ENCODE measurements at places on chromosomes 5 and 9.
A peak's percentile ranks its signal among the peaks of the same experiment; 100 is the strongest.

DNA sequence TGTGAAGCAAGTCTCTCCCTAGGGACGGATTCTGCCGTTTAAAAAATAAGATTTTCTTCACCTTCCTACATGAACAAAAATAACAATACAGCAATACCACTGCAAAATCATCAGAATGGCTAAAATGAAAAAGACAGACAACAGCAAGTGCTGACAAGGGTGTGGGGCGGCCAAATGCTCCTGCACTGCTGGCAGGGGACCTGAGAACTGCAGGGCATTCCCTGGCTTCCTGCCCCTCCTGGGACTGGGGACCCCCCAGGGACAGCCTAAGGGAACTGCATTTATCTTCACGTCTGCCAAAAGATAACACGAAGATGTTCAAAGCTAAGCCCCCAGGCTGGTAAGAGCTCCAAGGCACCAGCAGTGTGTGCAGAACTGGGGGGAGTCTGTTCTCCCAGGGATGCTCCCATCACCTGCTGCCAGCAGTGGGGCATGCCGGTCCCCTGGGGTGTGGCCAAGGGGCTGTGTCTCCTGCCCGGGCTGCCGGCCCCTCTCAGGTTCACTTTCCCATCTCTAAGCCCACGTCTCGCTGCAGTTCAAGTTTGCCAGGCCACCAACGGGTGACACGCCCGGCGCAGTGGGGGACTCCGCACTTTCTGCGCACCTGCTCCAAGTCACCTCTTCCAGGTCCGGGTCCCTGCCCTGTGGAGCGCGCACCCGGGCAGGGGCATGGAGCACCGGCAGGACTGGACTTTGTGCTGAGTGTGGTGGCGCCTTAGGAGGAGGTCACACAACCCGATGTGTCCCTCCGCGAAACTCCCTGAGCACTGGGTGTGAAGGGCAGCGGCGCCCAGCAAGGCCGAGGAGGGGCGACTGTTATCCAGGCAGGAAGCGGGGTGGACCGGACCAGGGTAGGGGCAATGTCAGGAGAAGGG is 4.5 kb upstream of the EGFL7 start:
- no peak for DNase-seq

GRCh38 chr9:129394061-129394885 is 216.2 kb upstream of the IER5L start:
- DNase-seq = no peak

DNA sequence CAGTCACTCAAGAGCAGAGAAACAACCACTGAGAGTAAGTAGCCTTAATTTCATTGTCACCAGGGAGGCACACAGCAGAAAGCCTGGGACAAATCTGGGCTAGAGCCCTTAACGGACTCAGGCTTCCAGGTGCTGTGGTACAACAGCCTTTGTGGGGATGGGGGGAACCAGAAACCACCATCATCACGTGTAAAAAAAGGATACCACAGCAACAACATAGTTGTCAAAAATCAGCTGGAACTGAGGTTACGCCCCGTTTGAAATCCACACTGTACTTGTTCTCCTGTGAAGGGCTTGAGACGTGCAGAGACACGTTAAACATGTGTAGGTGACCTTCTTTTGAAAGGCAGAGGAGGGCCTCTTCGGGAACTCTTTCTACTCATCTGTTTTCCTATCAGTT is 16.6 kb upstream of the PLPP1 start:
- DNase-seq = no peak

- DNase-seq = no peak
Measured at GRCh38 chr5:1709171-1709803, 90.3 kb downstream of the MRPL36 start.

DNA sequence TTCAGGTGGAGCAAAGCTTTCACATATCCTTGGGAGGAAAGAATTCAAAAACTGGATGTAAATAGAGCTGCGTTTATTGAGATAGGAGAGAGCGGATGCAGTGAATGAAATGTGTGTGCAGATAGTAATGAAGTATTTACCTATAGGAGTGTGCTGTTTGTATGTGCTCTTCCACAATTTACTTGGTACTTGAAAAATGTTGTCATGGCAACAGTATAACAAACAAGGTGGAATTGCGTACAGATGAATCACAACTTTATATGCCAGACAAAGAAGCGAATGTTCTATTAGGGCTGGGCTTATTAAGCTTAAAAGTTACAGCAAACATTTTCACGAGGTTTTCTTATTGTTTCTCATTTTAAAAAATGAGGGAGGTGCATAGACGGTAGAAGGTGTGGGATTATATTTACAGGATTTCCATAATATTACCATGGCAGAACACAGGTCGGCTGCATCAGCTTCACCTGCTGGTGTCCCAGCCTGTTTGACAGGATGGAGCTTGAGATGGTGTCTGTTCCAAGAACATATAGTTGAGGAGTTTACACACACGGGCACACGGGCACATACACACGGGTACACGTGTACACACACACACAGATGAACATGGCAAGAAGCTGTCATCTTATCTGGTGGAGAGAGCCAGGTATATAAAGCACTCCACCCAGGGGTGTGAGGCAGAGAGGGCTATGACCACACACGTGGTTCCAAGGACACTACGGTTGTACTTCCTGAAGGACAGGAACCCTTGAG is 155.7 kb downstream of the RMI1 start:
- peak; percentile 59 for DNase-seq

GRCh38 chr9:75185585-75186170 is 97.4 kb downstream of the OSTF1 start:
- DNase-seq = peak; percentile 45

- peak; percentile 30 for DNase-seq
Measured at GRCh38 chr5:53607886-53608285, 47.4 kb downstream of the NDUFS4 start.

DNA sequence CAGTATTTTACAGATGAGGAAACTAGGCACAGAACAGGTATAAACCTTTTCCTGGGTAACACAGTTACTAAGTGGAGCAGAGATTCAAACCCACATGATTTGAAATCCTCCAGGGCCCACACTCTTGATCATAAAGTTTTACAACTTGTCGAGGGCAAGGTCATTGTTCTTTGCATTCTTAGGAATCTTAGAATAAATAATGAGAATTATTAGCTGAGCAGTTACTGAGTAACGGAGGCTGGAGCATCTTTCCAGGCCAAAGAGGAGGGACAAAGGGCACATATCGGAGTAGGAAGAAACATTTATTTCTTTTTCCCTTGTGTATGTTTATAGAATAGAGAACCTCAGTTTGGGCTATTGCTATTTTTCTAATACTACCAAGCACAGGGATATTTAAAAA is 27.1 kb upstream of the F2R start:
- peak; percentile 87 for DNase-seq

DNA sequence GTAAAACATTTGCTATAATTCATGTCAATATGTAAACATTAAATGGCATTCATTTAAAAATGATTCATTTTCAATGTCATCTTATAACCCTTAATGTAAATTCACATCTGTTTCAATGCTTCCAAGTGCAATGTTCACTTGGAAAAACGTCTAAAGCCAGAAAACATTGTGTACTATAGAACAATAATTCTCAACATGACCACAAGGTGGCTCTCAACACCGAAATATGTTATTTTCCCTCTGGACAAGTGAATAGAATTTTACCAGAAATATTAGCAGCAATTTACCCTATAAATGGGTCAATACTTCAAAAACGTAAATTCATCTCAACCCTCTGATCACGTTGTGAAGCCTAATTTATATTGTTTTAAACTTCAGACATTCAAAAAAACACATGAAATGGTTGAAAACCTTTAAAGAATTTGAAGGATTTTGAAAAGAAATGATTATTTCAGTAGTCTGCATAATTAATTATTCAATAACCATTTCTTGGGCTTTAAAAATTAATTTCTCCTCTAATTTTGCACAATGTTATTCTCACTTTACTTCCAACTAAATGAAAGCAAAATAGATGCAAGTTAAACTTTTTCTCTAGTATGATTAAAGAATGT is 11.0 kb downstream of the CDH10 start:
- DNase-seq = peak; percentile 35

DNA sequence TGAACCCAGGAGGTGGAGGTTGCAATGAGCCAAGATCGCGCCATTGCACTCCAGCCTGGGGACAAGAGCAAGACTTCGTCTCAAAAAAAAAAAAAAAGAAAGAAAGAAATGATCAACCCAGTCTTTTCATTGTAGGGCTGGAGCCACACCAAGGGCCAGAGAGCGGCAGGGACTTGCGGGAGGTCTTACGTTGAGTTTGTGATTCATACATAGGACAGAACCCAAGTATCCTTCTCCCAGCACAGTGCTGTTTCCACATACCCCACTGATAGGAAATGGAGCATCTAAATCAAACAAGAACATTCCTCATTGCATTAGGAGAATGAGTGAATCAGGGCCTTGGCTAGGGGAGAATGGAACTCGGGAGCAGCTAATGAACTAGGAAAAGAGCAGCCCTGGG is 3.5 kb upstream of the TNIP1 start:
- DNase-seq = peak; percentile 27

GRCh38 chr9:113309204-113309813 is 6.1 kb upstream of the RNF183 start:
- peak; percentile 61 for DNase-seq

- DNase-seq = no peak
Measured at GRCh38 chr9:26891726-26892125, 876 bp downstream of the CAAP1 start.

DNA sequence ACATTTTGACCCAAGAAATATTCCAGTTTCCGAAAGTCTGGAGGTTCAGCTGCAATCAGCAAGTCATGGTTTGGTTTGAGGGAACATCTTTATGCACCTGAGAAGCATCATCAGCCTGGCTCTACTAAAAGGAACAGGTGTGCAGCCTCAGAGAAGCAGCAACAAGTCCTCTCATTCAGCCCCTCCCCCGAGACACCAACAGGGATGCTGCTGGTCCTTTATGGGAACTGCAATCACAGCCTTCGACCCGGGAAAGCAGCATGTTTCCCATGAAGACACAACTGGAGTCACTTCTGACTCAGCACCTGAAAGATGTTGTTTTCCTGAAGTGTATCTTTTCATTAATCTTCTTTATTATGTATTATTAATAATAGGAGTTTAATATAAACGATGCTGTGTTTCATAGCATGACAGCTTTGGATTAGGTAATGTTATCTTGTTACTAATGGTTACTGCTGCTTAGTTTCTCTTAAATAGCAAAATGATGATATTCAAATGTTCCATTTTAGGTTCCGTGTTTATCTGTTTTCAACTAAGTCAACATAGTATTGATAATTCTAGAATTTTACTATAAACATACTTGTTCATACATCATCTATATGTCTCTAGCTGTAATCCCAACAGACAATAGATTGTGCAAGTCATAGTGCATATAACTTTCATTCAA is 15.6 kb upstream of the NREP start:
- DNase-seq = peak; percentile 34

DNA sequence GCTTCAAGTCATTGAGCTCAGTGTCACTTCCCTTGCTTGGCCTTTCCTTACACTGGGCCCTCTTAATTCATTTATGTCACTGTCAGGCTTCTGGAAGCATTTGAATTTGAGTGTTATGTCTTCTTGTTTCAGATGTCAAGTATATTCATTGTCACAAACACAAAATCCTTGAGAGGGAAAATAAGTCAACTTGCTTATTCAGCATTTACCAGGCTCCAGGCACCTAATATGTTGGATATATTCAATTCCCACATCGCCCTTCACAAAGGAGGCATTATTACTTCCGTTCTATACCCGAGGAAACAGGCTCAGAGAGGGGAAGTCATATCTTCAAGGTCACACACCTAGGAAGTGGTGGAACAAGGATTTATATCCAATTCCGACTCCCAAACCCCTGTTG is 121.1 kb upstream of the SMIM23 start:
- DNase-seq = no peak

GRCh38 chr9:5886114-5886939 is 4.4 kb upstream of the MLANA start:
- DNase-seq = peak; percentile 67

DNA sequence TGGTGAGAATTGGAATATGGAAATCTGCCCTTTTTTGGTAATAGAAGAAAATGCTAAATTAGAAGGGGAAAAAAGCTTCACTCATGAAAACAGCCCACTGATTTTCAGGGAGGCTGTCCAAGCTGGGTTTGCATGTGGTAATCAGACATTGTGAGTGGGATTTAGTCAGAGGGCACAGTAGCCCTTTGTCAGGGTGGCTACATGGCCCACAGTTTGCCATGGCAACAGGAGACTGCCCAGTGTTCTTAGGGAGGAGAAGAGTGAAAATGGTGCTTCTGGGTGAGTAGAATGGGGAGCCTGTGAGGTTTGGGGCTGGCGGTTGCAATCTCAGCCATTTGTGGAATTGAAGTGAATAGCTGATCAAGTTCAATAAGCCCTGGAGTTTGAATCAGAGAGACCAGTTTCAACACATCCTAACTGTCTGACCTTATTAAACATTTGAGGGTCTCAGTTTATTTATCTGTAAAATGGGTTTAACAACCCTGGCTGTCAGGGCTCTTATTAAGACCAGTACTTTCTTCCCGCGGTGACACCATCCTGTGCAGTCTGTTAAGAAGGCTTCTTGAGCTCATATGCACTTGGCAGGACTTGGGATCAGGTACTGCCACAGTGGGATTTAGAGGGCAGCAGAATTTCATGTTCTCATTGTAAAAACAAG is 107.6 kb upstream of the TNC start:
- no peak for DNase-seq

DNA sequence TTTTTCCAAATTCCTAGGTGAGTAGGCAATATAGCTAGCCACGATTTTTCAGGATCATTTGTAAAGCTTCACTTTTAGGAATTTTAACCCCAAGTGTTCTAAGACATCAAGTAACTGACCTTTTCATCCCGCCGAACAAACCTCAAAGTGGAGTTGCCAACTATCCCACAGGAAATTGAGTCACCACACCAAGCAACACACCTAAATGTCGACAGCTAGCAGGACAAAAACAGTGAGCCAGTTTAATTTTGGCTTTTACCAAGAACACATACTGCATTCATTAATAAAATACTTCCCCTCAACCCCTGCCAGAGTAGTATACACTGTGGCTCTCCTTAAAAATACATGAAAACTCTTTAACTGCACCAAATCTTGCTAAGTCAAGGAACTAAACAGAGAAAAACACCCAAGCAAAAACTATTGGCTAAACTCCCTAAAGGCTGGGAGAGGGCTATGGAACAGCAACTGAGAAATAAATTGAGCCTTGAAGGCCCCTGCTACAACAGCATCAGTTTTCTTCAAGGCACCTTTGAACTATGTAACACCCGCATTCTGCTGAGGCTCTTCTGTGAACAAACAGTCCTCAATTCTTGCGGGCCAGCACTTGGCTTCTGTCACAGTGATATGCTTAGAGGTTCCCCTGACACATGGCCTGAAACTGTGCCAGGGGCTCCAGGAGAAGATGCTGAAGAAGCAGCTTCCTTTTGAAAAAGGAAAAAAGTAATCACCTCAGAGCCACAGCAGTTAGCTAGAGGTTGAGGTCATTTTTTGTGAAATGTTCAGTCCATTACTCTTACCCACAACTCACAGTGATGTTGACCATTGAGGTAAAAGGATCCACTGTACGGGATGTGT is 459.6 kb downstream of the RAB3C start:
- DNase-seq = peak; percentile 54

Measured in EH (cell line).